ENCODE measurements at places on chromosomes 4 and X.

DNA sequence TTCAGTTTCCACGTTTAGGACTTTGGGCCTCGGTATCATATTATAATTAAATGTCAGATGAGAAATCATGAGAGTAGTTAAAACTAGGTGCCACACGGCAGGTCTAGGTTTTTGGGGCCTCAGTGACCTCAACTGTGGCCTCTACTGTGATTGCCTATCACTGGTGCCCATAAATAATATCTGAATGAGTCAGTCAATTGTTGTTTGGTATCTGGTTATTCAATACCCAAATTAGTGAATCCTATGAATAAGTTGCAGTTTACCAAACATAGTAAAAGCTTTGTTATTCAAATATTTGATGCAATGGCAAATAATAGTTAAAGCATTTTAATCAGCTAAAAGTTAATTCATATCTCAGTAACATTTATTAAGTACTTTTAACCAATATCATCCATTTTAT is 188.8 kb downstream of the PPP3CA start:
- DNase-seq, result no peak

DNA sequence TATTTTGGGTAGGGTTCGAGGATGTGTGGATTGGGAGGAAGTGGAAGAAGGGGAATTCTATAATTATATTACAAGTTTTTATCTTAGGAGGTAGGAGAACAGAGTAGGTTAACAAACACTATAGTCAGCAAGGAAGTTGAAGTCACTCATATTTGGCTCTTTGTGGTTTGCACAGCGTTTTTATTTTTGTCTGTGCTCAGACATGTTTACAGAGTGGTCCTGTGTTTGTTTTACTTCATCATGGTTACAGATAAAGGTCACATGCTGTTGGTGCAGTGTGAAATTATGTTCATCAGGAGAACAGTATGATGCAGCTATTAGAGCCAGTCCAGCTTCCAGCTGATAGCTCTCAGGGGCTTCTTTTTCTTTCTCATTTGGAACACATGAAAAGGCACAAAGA is 299.9 kb upstream of the SFRP2 start:
- DNase-seq, result no peak

DNA sequence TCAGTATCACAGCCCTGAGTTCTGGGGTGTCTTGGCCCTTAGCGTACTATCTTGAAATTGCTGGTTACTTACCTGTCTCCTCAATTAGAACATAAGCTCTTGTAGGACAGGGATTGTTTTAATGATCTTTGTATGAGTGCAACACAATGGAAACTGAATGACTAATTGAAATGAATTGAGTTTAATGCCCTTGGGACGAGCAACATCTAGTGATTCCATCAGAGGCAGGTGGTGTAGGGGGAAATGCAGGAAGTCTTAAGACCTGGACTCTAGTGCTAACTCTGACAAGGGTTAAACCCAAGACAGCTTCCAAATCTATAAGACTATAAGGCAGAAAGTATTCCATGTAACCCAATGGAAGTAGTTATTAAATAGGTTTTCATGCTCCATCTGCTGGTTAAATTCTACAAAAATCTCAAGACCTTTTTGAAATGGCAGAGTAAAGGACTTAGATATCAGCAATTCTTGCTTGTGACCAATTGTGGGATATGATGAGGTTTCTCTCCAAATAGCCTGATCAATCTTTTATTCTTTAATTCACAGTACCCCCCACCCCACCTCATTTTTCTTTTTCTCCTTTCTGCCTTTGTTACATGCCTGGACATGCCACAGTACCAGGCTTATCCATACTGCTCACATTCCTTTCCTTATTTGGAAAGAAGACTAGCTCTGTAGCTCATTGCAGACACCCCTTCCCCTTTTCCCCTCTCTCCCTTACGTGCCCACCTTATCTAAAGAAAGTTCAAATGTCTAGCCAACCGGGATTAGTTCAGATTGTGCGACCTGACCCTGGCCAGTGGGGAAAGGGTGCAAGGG is 340.8 kb downstream of the PAPSS1 start:
- DNase-seq, result no peak

DNA sequence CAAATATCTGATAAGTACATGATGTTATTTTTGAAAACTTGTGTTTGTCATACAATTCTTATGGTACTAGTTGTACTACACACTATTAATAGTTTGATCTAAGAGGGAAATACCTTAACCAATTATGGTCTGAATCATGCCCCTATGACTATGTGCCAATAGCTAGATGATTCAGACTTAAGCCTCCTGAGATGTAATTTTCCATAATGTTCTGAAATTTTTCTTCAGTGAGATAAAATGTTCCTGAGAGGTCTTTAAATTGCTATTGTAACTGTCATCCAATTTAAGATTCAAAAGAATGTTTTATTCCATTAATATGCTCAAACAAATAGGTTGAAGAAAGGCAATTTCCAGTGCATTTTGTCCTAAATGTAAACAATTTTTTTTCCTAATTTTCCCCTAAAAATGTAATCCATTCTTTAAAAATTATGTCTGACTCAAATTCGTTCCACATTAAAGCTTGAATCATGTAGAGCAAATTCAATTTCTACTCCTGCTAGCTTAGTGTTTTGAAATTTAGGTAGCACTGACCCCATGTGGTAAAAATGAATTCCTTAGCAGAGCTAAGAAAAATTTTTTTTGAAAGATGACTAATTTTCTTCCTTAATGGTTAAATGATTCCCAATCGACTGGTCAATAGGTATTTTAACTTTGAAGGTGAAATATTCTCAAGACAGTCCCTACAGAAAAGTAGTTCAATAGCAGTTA is 49.1 kb downstream of the APOOL start:
- no peak for DNase-seq

GRCh38 chr4:168562041-168562571 is 65.3 kb downstream of the PALLD start:
- DNase-seq, result no peak

GRCh38 chr4:167020410-167020809 is 213.9 kb downstream of the SPOCK3 start:
- DNase-seq, result no peak

- no peak for DNase-seq
Measured at GRCh38 chrX:22882543-22882942, 117.2 kb upstream of the DDX53 start.

- no peak for DNase-seq
Measured at GRCh38 chr4:168852387-168852786, 157.7 kb downstream of the CBR4 start.

- no peak for DNase-seq
Measured at GRCh38 chr4:190019023-190019858, 7.8 kb downstream of the FRG2 start.

- DNase-seq, result no peak
Measured at GRCh38 chr4:11259837-11260236, 168.9 kb downstream of the HS3ST1 start.

DNA sequence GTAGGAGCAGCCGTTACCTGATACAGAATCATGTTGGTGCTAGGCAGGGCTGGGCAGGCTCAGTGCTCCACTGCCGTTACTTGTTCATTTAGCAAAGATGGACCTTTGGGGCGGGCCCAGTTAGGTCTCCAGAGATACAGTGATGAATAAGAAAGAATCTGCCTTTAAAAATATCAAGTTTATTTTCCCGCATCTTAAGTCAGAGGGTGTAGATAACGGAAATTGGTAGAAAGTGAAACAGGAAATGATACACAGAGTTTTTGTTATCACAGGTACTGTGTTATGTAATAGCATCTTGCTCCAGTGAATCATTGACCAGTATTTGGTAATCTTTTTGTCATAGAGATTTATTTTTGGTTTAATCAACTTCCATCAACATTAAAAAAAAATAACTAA is 5.5 kb downstream of the TMEM131L start:
- DNase-seq, result peak; percentile 32

GRCh38 chr4:168503652-168504362 is 7.0 kb downstream of the PALLD start:
- DNase-seq, result no peak

- DNase-seq, result no peak
Measured at GRCh38 chr4:128513664-128514484, 226.3 kb upstream of the PGRMC2 start.

DNA sequence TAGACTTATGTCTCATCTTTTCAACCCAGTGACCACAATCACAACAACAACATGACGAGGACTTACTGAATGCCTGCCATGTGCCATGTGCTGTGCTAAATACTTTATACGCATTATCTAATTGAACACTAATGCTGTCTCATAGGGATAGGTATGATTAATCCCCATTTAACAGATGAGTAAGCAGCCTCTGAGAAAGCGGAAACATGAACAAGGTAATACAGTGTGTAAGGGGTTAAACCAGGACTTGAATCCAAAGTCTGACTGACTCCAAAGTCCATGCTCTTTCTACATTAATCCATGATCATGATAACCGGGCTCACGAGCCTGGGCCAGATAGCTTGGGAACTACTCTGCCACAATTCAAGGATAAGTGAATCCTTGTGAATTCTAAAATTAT is 105.3 kb upstream of the MBNL3 start:
- no peak for DNase-seq

- DNase-seq, result no peak
Measured at GRCh38 chrX:2441466-2441865, 59.3 kb downstream of the DHRSX start.

DNA sequence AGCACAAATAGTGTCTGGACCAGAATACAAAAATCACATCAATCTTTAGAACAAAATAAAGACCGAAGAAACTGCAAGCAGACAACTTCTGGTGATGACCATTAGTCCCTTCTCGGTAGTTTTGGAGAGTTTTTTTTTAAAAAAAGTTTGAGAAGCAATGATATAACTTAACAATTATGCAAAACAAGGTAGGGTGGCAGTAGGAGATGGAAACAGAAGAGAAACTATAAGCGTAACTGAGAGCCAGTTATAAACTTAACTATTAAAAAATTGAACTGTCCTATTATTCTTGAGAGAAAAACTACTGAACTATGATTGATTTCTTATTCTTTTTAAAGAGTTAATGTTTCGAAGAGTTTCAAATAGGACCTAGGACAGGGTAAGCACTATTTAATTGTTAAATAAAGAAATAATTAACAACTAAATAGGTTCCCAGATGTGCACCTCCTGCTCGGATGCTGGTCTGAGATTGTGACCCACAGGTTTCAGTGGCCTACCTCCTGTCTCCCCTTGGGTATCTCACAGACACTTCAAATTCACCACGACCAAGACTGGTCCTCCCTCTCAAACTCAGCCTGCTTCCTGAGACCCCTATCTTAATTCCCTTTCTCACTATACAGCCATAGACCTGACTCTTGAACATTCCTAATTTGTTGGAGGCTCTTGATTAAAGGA is 81.3 kb downstream of the LEF1 start:
- DNase-seq, result no peak

DNA sequence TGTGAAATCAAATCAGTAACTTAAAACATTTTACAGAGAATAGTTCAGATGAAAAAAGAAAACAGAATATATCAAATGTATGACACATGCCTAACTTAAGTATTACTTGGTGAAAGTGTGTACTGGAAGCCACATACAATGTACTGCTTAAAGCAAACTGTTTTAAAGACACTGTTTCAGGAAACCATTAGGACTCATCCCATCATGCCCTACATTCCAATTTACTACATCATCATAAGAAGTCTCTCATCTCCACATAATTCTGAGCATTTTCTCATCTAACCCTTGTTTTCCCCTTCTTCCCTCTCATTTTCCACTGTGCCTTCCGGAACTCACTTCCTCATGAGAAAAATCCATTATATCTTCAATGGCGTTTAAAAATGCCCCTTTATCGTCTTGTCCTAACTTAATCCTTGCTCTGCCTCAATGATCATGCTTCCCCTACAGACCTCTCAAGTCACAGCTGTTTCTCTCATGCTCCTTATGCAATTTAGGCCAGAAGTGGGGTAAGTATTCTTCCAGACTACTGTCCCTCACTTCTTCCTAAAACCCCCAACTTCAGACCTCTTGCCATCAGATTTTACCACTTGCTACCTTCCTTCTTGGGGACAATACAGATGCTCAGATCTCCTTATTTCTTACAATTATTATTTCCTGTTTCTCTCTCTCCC is 26.8 kb upstream of the FGF5 start:
- no peak for DNase-seq

DNA sequence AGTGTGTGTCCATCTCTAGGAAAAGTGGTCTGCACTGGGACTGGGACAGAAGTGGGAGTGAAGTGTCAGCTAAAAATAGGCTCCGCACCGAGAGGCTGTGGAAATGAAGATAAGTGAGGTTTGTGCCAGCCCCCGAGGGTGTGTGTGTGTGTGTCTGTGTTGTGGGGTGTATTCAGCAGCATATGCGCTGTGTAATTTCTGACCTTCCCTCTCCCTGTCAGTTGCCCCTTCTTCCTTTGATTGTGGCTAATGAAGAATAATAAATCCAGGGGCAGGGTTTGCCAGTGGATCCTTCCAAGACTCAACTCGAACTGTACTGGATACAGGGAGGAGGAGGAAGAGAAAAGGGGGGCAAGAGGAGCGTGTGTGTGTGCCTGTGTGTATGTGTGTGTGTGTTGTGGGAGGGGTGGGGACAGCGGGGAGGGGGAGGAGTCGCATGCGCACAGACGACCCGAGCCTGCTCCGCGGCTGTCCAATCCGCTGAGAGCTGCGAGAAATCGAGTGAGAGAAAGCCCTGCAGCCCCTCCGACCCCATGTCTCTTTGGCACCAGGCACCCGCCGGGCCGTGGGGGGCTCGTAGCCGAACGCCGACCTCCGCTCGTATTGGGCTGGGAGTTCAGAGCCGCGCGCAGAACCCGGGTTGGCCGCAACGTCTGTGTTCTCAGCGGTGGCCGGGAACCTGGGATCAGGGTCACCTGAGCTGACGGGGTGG is 916 bp upstream of the POU4F2 start:
- DNase-seq, result no peak

- DNase-seq, result no peak
Measured at GRCh38 chr4:17781300-17782287, at the start of gene FAM184B. TSS of gene FAM184B (minus strand) at chr4:17781621. CDS start at chr4:17781299, 322 bp downstream.

GRCh38 chr4:118865091-118865708 is 23.5 kb upstream of the SYNPO2 start:
- no peak for DNase-seq

- no peak for DNase-seq
Measured at GRCh38 chr4:10721616-10722015, 37.0 kb upstream of the CLNK start.

- DNase-seq, result no peak
Measured at GRCh38 chrX:38211891-38212635, 8.6 kb downstream of the SRPX start.

- DNase-seq, result no peak
Measured at GRCh38 chrX:98398542-98398941, 1514.8 kb downstream of the RPA4 start.

- DNase-seq, result no peak
Measured at GRCh38 chrX:5086388-5086787, 1142.3 kb downstream of the NLGN4X start.

DNA sequence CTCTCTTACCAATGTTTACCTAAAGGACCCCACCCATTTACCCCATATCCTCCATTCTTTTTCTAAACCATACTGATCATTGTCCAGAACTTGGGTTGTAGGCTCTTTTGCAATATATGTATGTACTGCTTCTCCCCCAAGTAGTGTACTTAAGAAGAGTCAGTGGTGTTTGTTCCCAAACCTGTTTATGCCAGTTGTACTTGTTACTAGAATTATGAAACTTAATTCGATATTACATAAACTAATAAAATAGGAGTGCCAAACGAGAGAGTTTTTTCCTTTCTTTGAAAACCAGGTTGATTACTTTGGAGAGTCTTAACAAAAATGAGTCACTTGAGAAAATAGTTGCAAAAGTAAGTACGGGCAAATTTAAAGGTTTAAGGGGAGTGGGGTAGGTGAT is 96.3 kb downstream of the GEMIN8 start:
- no peak for DNase-seq
